ENCODE measurements at places on chromosomes 16 and 17.

DNA sequence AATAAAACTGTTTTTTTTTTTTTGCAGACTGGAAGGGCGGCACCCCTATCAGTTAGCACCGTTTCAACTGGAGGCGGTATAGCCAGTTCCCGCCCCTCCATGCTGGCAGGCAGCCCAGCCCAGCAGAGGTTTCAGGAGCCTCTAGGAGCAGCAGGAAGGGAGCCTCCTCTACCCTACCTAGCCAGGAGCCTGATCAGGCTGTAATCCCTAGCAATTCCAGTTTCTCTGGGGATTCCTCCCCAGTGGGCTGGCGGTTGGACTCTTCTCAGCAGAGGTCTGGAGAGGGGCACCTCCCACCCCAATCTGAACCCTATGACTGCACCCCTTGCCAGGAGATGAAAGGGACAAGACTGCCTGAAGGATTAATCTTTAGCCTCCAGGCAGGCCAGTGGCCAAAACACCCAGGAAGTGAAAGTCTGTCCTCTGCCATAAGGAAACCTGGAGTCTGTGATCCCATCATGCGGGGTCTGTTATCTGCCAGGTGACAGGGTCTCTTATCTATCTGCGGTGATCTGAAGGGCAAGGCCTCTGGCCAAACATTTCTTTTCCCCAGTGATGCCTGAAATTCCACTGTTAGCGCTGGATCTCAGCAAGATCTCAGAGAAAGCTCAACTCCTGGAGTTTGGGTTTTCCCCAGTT, 4.9 kb upstream of the CDH1 start:
- no peak for DNase-seq

DNA sequence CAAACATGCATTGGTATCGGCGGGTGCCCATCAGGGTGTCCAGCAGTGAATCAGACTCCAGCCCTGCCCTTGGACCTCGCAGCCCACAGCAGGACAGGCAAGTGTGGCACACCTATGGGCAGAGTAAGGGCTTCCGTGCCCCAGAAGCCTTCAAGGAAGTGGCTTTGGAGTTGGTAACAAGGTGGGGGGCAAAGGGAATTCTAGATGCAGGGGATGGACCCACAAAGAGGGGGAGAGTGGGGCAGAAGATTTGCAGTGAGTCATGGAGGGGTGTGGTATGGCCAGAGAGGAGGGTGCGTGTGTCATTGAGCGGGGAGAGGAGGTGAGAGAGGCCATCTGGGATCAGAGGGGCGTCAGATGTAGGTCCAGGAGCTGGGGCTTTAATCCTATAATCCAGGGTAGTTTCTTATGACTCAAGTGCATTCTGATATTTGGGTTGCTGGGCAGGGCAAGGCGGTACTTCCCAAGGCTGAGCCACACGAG, 8.5 kb upstream of the SPNS2 start:
- DNase-seq = no peak

DNA sequence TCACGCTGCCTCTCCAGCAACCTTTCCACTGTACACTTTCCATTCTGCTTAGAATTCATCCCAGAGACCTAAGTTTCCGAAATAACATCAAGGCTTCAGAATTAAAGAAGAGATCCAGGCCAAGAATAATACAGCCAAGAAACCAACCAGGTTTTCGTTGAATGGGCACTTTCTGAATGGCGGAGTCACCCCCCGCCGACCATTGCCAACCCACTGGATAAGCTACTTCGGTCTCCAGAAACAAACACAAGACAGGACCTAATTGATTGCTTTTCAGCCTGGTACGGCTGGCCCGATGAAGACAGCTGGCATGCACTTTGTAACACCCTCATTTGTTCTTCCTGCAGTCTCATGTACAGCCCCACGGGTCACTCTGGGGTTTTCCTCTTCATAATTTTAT, 308.1 kb upstream of the ZFHX3 start:
- DNase-seq = peak; percentile 12

- no peak for DNase-seq
These were observed 54.6 kb upstream of the ACSF3 start for GRCh38 chr16:89038811-89039735.

DNA sequence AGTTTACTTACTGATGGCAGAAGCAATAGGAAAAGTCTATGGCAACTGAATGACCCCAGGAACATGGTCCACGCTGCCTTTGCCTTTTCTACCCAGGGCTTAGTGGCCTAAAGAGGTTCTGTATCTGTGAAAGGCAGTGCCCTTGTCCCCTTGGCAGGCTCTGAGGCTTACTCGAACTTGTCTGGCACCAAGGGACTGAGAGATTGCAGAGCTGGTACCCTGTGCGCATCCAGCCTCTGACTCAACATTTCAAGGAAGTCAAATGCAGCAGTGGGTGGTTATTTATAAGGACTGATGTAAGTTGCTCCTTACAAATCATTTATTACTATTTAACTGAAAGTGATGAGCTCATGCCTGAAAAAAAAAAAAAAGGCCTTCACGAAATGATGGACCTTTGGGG, 299.9 kb upstream of the MYOCD start:
- no peak for DNase-seq

DNA sequence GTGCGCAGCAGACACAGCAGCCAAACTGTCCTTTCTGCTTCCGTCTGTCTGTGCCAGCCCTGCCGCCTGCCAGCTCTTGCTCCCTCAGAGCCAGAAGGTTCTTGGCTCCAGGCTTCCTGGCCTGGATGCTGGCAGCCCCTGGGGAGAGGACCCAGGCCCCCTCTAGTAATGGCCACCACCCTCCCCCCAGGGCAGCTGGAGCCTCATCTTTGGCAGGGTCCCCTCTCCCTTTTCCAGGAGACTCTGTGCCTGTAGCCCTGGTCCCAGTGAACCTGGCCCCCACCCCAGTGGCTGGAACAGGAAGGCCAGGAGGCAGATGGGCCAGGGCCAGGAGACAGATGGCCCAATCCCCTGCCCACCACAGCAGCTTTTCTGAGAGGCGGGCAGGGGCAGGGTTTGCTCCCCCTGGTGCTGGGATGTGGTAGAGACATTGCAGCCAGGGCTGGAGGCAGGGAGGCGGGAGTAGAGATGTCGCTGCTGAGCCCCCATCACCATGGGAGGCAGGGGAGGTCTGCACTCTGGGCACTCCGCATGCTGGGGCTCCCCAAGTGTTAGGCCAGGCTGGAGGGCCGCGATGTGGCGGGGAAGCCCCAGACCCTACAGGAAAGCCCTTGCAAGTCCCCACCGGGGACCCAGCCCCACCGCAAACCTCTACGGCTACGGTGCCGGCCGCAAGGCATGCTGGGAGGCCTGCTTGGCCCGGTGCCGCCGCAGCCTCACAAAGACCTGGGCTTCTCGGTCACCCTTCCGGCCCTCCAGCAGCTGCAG, 16.7 kb downstream of the UNC13D start:
- DNase-seq = peak; percentile 53

DNA sequence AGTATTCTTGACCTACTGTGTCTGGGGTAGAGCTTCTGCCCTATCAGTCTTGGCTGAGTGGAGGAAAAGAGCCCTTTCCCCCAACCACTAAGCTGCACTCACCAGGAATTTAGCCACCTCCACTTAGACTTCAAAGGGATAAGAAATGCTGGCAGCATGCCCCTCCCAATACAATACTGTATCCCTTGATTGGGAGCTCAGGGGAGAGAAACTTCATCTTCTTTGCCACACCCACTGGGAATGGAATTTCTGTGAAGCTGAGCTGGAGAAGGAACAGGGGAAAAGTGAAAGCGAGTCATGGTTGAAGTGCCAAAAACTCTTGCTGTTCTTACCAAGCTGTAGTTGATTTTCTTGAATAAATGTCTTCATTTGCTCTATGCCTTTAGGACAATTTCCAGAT, 68.8 kb downstream of the CEP112 start:
- no peak for DNase-seq

GRCh38 chr17:29042026-29042678, 789 bp upstream of the PIPOX start:
- DNase-seq = no peak

GRCh38 chr16:25868106-25868505, 176.3 kb downstream of the HS3ST4 start:
- no peak for DNase-seq

Data from pons (tissue), 1 donor.